ENCODE measurements at places on chromosomes 7 and 10.

DNA sequence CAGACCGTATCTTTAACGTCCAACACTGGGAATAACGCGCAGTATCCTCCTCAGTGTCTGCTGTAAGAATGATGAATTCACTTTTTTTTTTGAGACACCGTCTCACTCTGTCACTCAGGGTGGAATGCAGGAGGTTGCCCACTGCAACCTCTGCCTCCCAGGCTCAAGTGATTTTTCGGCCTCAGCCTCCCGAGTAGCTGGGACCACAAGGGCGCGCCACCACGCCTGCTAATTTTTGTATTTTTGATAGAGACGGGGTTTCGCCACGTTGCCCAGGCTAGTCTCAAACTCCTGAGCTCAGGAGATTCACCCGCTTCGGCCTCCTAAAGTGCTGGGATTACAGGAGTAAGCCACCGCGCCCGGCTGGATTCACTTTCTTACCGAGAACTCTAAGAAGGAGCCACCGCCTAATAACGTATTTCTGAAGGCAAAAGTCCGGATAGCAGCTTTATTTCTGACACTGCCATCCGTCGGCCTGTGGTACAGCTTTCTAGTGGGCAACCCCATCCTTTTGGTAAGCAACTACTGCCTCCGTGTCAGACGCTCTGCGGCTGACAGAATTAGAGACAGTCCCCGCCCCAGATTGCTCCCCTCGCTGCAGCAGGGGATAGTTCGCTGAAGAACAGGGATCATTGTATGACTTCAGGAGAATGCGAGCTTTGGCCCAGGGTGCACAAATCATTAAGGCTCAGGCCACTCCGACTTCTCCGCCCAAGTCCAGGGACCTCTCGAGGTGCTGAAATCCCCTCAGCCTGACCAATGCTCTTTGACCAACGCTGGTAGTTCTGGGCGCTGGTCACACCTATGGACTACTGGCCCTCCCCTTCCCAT lies 662 bp downstream of the POLR3A start:
- no peak for DNase-seq

GRCh38 chr10:118213436-118213835 lies 128.7 kb downstream of the FAM204A start:
- no peak for DNase-seq

GRCh38 chr10:28663576-28664368 lies 13.5 kb upstream of the BAMBI start:
- peak; percentile 38 for DNase-seq

DNA sequence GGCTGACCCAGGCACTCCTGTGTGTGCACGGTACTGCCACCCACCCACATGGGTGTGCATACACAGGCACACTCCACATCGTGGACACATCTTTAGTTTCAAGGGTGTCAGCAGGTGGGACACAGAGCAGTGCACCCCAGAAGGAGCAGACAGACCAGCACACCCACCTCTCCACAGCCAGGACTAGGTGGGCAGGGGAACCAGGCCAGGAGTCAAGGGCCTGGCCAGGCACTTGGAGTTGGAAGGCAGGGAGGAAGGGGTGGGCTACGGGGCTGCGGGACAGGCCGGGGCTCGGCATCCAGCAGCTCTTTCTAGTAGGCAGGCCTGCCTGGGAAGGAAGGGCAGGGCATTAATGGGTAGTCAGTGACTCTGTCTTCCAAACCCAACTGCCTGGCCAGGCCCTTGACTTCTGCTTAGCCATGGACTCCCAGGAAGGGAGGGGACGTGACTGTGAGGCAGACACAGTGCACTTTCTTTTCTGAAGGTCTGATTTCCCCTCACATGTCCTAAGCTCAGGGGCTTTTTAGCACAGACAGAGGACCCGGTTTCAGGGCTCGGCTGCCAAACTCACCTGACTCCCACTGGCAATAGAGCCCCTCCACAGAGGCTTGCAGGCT lies 14.6 kb downstream of the RASGEF1A start:
- DNase-seq: no peak

DNA sequence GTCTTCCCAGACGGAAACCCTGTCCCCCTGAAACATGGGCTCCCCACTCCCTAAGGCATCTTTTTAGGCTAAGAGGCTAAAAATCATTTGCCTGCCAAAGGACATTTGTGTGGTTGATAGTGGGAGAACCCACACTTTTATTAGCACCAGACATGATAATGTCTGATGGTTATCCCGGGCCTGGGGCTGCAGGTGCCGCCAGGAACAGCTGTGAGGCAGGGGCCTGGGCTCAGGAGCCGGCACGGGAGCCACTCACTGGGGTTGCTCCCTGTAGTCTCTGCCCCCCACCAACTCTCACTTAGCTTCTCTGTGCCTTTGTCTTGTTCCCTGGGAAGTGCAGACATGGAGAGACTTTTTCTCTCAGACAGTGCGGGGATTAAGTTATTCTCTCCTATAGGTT lies 193.6 kb downstream of the GLRX3 start:
- DNase-seq: no peak

DNA sequence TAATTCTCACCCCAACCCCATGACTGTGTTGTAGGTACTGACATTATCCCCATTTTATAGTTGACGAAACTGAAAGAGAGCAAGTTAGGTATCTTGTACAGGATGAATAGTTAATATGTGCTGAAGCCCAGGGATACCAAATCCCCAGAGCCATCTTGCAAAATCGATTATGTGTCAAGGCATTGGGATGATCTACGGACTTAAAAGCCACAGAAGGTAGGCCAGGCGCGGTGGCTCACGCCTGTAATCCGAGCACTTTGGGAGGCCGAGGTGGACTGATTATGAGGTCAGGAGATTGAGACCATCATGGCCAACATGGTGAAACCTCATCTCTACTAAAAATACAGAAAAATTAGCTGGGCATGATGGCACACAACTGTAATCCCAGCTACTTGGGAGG lies 242.4 kb upstream of the RHOBTB1 start:
- DNase-seq: no peak

- no peak for DNase-seq
Observed at GRCh38 chr10:93995598-93996271, 2.0 kb downstream of the PLCE1 start.

DNA sequence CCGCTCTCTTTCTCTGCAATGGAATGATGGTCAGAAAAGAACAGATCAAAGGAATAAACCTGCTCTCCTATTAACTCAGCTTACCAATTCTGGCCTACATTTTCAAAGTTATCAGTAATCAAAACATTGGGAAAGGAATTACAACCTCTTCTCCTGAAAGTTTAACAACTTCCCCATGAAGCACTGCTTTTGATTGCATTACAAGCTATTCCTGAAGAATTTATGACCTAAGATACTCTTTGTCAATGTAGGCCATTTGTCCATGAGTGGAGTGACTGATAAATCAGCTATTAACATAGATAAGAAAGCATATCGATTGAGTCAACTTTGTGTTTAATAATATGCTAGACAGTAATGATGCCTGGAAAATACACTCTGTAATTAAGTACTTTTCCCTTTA lies 271.7 kb upstream of the C7orf33 start:
- DNase-seq: no peak

- no peak for DNase-seq
Observed at GRCh38 chr10:133277993-133278576, 1.4 kb upstream of the ADAM8 start.

DNA sequence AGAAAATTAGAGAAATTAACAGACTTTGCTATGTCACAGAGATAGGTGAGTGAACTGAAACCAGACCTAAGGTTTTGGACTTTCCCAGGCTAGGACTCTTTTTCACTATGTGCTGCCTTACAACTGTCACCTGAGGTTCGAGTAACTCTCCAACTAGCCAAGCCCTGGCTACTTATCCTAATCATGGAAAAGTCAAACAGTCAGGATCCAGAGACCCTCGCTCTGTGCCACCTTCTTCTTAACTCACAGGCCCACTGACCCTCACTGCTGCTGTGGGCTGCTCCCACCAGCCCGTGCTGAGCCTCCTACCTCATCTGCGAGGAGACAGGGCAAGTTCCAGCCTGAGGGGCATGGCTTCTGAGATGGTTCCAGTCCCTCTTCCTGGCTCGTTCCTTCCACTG lies 211.4 kb upstream of the KLF14 start:
- no peak for DNase-seq

- DNase-seq: no peak
Observed at GRCh38 chr7:3762146-3762831, 461.2 kb downstream of the SDK1 start.

DNA sequence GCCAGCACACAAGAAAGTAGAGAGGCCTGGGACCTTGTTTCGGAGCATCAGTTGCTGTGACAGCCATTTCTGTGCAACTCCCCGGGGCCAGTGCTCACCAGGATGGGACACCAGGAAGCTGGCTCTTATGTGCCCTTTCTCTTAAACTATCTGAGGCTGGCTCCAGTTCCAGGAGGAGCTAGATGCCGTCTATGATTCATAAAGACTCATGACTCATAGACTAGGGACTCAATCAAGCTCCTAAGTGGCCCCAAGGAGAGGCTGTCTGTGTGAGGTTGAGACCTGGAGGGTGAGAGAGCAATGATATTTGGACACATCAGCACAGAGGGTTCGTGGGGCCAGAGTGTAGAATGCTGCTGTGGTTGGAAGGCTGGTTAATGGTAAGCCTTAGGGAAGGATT lies 580.1 kb downstream of the CCSER2 start:
- no peak for DNase-seq

GRCh38 chr7:105512926-105513526 lies 9.0 kb downstream of the PUS7 start:
- no peak for DNase-seq

- DNase-seq: no peak
Observed at GRCh38 chr10:3412646-3413045, 240.1 kb upstream of the PITRM1 start.

- no peak for DNase-seq
Observed at GRCh38 chr10:112295853-112296830, 12.9 kb downstream of the TECTB start.

- DNase-seq: no peak
Observed at GRCh38 chr10:110522365-110522988, 24.8 kb downstream of the DUSP5 start.
